ENCODE measurements at places on chromosomes 1 and 21.

- no peak for DNase-seq
Measured at GRCh38 chr1:159916242-159917051, 8.9 kb downstream of the TAGLN2 start.

GRCh38 chr1:224809613-224810012 lies 119.9 kb upstream of the DNAH14 start:
- DNase-seq, result no peak

DNA sequence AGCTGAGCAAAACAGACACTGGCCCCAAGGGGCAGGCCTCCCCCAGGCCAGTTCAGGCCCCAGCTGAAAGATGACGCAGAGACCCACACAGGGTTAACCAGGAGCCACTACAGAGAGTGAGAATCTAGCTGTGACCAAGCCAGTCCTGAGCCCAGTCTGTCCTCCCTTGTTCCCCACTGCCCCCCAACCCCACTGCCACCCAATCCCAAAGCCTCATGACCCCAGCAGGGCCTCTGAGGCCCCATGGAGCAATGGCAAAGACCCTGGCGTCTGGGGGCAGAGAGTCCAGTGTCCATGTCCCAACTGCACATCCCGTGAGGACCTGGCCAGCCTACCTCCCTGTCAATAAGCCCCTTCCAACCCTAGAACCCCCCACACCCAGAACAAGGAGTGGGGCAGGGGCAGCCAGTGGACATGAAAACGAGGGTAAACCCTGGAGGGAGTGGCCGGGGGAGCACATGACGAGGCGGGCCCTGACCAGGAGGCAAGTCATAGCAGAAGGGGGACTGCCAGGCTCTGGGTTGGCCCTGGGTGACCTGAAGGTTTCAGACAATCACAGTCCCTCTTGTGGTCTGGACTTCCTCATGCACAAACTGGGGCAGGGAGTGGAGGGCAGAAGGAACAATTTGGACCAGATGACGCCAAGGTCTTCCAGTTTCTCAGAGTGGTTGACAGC lies 100.5 kb downstream of the GLIS1 start:
- no peak for DNase-seq

- no peak for DNase-seq
Measured at GRCh38 chr1:97680894-97681293, 239.9 kb downstream of the DPYD start.

All from natural killer cell (primary cell).